ENCODE measurements at places on chromosomes 3 and 15.

DNA sequence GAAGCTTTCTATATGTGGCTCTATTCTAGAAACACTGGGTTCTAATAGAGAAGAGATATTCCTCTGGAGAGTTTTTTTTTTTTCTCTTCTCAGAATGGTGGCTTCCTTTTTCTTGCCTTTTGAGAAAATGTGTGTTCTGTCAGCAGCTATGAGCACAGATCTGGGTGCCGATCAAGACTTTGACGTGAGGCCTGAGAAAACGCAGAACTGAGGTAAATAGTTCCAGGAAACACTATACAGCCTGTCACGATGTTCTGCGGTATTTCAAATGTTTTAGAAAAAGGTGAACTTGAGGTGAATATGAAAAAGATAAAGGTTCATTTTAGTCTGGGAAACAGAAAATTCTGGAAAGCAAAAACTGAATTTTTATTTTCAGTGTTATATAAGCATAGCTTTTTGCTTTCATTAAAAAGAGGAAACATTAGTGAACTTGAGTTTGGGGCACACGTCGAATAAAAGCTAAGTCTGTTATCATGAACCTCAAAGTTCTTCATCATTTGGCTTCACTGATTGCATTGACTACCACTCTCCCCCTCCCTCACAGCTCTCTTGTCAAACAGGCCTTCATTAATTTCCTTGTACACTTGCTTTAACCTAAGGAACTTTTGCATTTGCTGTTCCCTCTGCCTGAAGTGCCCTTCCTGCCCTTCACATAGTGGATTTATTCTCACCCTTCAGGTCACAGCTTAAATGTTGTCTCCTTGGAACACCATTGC, 265.1 kb downstream of the NFKBIZ start:
- DNase-seq: peak; percentile 21

DNA sequence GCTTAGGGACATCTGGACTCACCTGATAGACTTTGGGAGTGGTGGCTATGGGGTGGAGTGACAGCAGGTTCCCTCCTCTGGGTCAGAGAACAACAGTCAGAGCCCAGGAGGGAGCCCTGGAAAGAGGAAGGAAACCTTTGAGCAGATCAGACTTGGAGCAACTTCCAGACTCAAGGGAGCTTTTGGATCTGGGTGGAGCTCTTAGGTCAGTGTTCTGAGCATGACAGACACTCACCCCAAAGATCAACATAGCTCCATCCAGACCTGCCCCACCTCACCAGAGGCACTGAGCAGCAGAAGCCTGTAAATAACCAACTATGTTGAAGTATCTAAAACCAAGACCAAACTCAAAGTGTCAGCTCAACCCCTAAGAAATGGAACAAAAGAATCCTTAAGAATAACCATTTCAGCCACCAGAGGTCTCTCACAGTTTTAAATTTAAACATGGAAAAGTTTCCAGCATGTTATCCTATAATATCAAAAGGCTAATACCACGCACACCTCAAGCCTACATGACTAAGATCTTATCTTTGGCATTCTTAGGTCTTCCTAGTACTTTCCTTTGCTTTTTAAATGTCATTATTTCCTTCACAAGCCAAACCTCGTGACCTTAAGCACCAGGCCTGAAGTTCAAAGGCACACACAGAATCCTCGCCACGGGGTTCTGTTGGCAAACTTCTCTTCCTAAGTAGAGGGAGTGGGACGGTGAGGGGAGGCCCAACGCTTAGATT, 56.4 kb downstream of the UMPS start:
- no peak for DNase-seq

DNA sequence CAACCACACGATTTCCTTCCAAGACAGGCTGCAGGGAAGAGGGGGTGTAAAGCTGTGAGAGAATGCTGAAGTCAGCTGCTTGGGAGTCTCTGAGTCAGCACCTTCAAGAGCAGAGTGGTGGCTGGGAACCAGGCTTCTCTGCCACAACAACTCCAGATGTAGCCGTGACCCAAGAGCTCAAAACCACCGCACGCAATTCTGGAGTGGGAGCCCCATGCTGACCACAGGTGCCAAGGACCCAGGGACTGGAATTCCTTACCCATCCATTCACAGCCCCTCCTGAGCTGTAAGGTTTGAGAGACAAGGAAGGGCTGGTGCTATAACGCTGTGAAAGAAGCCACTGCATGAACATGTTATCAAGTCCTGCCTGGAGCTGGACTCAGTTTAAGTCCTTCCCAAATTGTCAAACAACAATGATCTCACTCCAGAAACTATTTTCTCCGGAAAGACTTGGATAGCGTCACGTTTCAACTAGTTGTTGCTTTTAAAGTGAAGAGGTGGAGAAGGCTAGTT, 61.4 kb downstream of the UMPS start:
- no peak for DNase-seq

DNA sequence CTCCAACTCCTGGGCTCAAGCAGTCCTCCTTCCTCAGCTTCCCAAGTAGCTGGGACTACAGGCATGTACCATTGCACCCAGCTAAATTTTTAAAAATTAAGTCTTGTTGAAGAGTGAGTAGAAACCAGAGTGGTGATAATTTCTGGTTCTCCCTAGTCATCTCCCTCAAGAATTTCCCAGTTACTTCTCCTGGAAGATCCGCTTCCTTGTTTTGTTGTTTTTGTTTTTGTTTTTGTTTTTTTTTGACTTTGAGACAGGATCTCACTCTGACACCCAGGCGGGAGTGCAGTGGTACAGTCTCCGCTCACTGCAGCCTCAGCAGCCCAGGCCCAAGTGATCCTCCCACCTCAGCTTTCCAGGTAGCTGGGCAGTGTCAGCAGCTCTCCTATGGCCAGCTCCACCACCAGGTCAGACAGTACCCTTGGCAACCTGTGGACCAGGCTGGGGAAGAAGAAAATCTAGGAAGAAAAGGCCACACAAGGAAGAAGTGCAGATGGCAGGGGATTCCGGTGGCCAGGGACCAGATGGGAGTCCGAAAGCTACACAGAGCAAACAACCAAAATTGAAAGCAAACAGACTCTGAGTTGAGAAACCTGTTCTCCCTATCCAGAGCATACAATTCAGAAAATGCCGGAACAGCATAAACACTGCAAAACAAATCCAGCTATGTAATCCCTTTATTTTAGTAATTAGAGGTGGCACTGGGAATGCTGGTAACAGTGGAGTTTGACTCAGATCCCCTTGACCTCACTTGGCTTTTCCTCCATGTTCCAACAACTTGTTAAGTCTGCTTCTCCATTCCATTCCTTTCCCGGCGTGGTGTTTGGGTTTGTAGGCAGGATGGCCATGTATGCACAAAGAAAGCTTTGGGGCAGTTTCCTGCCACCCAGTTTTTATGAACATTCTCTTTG, 266.6 kb upstream of the CTDSPL start:
- no peak for DNase-seq

DNA sequence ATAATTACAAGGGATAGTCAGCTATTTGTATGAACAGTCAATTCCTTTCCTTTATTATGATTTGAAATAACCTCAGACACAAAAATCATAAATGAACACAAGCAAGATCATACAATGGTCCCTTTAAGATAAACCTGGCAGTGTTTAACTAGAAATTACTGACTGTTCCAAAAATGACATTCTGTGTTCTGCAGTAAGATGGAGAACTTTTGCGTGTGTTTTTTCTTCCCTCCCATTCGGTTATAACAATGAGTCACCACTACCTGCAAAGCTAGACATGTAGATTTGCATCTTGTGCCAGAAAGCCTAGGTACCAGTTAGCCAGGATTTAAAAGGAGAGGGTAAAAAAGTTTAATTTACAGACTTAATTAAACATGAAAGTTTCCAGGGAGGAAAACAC, 248.2 kb upstream of the ADAMTS9 start:
- no peak for DNase-seq

GRCh38 chr3:139317660-139318430, 26.0 kb upstream of the MRPS22 start:
- DNase-seq: no peak

- DNase-seq: no peak
Measured at GRCh38 chr15:73873889-73874511, 636 bp downstream of the TBC1D21 start.

GRCh38 chr15:63905558-63906265, 72.0 kb upstream of the HERC1 start:
- no peak for DNase-seq

GRCh38 chr15:29750754-29751153, 71.5 kb downstream of the TJP1 start:
- no peak for DNase-seq

- no peak for DNase-seq
Measured at GRCh38 chr15:63061975-63062374, 19.4 kb downstream of the TPM1 start.

GRCh38 chr3:76866729-76867408, 173.0 kb upstream of the ROBO2 start:
- no peak for DNase-seq

Measured in stimulated activated CD8-positive, alpha-beta memory T cell treated with anti-CD3 and anti-CD28 coated beads, Interleukin-2, amount 100 ng/mL, for 1 hour (primary cell).